Mesothelial cell of epicardium (in vitro differentiated cells): ENCODE measurements at places on chromosomes 6 and 20.
A peak's percentile ranks its signal among the peaks of the same experiment; 100 is the strongest.

GRCh38 chr6:47057830-47058540 lies 15.9 kb upstream of the ADGRF1 start:
- no peak overlapping the region for H3K4me3 ChIP-seq
- peaks cover 15% of the 10 kb centered on the region for H3K4me1 ChIP-seq
- H3K27me3 ChIP-seq = no peaks in the 10 kb centered on the region
- H3K36me3 ChIP-seq = peaks cover 4% of the 10 kb centered on the region

GRCh38 chr20:37347347-37347823 lies 1.4 kb downstream of the SRC start:
- no peak for DNase-seq
- peak overlapping the region; percentile 60 for H3K4me3 ChIP-seq
- H3K4me1 ChIP-seq = peaks cover 28% of the 10 kb centered on the region
- H3K27ac ChIP-seq = peak overlapping the region; percentile 83
- H3K36me3 ChIP-seq = peaks cover 22% of the 10 kb centered on the region

- no peak for DNase-seq
- peaks cover 10% of the 10 kb centered on the region for H3K4me1 ChIP-seq
Observed at GRCh38 chr6:92110403-92110802, 1309.0 kb downstream of the EPHA7 start.

DNA sequence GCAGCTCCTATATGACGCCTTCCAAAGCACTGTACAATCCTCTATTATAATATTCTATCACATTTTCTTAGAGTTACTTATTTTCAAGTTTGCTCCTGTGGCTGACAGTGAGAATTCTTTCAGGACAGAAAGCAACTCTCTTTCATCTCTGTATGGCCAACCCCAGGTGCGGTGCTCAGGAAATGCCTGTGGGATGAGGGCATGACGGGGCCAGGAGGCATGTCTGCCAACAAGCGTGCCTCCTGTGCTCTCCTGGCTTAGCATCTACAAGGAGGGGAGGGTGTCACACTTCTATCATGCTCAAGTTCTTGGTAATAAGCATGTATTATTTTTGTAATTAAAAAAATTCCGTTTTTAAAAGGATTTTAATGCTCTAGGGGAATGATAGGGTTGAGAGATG lies 11.4 kb downstream of the MRPL14 start:
- H3K36me3 ChIP-seq = peaks cover 18% of the 10 kb centered on the region
- H3K4me1 ChIP-seq = peaks cover 29% of the 10 kb centered on the region
- no peak for DNase-seq

DNA sequence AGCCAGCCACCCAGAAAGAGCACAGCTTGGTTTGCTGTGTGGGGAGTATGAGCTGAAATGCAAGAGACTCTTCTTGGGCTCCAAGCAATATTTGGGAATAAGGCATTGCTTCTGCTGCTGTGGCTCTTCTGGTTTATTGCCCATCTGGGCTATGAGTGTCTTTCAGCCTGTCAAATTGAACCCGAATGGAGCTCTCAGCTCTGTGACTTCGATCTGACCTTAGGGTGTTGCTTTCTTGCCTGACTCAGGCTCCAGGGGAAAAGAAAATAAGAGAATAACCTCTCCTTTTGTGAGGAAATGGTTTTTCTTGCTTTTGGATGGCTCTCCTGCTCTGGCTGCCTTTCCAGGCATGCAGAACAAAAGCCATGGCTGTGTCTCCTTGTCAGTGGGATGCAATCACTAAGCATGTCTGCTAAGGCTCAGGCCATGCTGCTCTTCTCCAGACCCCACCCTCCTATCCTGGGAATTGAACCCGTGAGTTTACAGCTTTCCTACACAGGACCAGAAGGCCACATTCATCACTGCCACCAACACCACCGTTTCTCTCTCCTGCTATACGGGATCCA lies 169.4 kb upstream of the JAG1 start:
- no peak for DNase-seq
- no peak overlapping the region for H3K27ac ChIP-seq
- no peaks in the 10 kb centered on the region for H3K4me1 ChIP-seq
- H3K4me3 ChIP-seq = no peak overlapping the region
- H3K27me3 ChIP-seq = peaks cover 4% of the 10 kb centered on the region

DNA sequence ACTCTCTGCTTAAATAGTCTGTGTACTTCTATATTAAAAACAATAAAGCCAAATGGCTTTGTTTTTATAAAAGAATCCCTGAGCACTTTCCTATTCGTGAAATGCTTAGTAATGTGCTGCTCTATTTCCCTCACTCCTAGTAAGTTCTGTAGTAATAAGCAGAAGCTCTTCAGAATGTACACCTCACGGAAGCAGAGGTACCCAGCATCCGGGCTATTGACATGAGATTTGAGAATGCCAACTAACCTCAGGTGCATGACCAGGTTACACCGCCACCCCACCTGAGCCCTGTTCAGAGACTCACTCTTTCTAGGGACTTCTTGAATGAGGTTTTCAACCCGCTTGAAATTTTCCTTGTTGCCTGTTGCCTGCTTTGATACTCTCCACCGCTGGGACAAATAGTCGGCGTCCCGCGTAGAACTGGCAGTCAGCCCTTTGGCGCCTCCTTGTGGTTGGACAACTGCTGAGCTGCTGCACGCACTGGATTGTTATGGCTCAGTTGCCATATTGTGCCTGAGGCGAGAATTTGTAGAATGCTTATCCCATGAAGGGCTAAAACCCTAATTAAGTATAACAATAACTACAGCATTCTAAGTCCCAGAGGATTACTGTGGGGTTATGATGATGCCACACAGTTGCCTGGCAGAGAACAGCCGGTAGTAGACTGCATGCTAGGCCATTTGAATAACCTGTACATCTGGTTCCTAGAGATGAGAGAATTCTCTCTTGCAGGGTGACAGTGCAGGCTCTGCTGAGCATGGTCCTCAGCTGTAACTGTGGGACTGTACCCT lies 95.4 kb downstream of the KHDC1L start:
- peak; percentile 93 for DNase-seq
- no peaks in the 10 kb centered on the region for H3K4me1 ChIP-seq
- no peaks in the 10 kb centered on the region for H3K27me3 ChIP-seq
- H3K27ac ChIP-seq = no peak overlapping the region
- H3K4me3 ChIP-seq = no peak overlapping the region
- peaks cover 2% of the 10 kb centered on the region for H3K36me3 ChIP-seq

GRCh38 chr6:144263786-144264185 lies 21.3 kb upstream of the UTRN start:
- peaks cover 31% of the 10 kb centered on the region for H3K4me1 ChIP-seq
- peak overlapping the region; percentile 98 for H3K27ac ChIP-seq
- DNase-seq = no peak

GRCh38 chr20:63587256-63587655 lies 13.2 kb upstream of the HELZ2 start:
- DNase-seq = no peak
- no peaks in the 10 kb centered on the region for H3K4me1 ChIP-seq
- H3K27ac ChIP-seq = no peak overlapping the region

DNA sequence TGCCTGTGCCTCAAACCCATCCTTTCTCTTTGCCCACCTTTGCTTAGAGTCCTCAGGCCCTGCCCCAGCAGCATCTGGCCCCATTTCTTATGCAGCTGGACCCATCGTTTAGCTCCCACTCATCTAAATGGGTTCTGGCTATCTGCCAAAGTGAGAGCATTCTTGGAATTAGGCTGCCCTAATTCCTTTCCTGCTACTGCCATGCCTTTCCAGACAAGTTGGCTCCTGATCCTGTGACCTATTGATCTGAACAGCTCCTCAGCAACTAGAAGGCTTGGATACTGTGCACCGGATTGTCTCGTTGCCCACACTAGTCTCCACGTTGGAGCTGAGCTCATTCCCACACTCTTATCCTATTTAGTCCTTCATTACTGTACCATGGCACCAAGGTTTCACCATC lies 22.9 kb downstream of the DZANK1 start:
- peaks cover 11% of the 10 kb centered on the region for H3K4me1 ChIP-seq
- no peak overlapping the region for H3K4me3 ChIP-seq
- H3K36me3 ChIP-seq = peaks cover 5% of the 10 kb centered on the region
- H3K27me3 ChIP-seq = no peaks in the 10 kb centered on the region
- DNase-seq = no peak

DNA sequence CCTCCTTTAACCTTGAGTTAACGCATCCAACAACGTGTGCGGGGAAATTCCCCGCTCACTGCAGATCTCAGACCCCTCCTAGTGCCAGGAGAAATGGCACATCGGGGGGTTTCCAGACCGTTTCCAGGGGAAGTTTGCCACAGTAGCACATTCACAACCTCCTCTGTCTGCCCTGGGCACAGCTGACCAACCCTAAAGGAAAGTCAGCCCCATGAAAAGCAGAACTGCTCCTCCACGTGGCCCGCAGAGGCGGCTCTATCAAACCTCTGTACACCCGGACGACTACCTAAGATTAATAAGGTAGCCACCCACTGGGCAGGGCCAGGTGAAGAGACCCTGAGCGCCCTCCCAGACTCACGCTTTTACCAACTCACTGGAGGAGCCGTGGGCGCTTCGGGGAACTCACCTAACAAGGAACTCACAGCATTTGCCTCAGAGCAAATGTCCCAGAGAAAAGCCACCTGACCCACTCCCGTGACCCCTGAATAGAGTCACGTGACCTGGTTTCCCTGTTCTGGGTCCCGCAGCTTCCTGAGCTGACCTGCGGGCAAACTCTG lies 93.1 kb downstream of the PRND start:
- no peaks in the 10 kb centered on the region for H3K27me3 ChIP-seq
- no peak overlapping the region for H3K27ac ChIP-seq
- H3K4me3 ChIP-seq = no peak overlapping the region
- no peaks in the 10 kb centered on the region for H3K36me3 ChIP-seq
- peaks cover 2% of the 10 kb centered on the region for H3K4me1 ChIP-seq

GRCh38 chr6:13046084-13046483 lies 282.3 kb downstream of the TBC1D7 start:
- no peak for DNase-seq
- H3K27me3 ChIP-seq = peaks cover 28% of the 10 kb centered on the region
- H3K4me1 ChIP-seq = no peaks in the 10 kb centered on the region

DNA sequence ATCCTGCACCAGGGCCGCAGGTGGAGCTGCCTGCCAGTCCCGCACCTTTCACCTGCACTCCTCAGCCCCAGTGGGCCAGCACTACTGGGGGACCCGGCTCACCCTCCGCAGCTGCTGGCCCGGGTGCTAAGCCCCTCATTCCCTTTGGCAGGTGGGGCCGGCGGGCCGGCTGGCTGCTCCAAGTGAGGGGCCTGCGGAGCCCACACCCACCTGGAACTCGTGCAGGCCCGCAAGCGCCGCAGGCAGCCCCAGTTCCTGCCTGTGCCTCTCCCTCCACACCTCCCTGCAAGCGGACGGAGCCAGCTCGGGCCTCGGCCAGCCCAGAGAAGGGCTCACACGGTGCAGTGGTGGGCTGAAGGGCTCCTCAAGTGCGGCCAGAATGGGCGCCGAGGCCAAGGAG lies 199.0 kb upstream of the HS3ST5 start:
- H3K36me3 ChIP-seq = no peaks in the 10 kb centered on the region
- no peaks in the 10 kb centered on the region for H3K4me1 ChIP-seq
- no peak overlapping the region for H3K4me3 ChIP-seq
- no peaks in the 10 kb centered on the region for H3K27me3 ChIP-seq

DNA sequence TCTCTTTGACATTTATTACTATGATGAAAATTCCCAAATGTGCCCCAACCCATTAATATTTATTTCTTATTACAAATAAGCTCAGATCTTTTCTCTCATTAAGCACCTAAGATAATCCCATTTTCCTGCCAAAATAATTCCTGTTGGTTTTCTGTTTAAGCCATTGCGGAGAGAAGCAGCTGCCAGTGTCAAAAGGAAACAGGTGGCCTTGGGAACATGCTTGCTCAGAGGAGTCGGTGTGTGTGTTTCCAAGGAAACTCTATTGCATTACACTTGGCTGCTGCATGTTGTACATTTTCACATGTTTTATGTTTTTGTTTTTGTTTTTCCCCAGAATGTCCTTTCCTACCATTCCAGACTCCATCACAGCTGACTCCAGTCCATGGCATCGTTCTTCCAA lies 56.4 kb downstream of the CD24 start:
- H3K4me3 ChIP-seq = no peak overlapping the region
- no peak overlapping the region for H3K27ac ChIP-seq
- no peaks in the 10 kb centered on the region for H3K27me3 ChIP-seq
- DNase-seq = no peak

- no peaks in the 10 kb centered on the region for H3K36me3 ChIP-seq
- no peaks in the 10 kb centered on the region for H3K27me3 ChIP-seq
- no peak for DNase-seq
- no peak overlapping the region for H3K27ac ChIP-seq
Observed at GRCh38 chr6:126923807-126924206, 194.7 kb upstream of the RSPO3 start.

GRCh38 chr6:143844006-143844405 lies 868 bp downstream of the LTV1 start:
- H3K36me3 ChIP-seq = peaks cover 20% of the 10 kb centered on the region
- DNase-seq = no peak
- peak overlapping the region; percentile 91 for H3K4me3 ChIP-seq
- peak overlapping the region; percentile 99 for H3K27ac ChIP-seq

DNA sequence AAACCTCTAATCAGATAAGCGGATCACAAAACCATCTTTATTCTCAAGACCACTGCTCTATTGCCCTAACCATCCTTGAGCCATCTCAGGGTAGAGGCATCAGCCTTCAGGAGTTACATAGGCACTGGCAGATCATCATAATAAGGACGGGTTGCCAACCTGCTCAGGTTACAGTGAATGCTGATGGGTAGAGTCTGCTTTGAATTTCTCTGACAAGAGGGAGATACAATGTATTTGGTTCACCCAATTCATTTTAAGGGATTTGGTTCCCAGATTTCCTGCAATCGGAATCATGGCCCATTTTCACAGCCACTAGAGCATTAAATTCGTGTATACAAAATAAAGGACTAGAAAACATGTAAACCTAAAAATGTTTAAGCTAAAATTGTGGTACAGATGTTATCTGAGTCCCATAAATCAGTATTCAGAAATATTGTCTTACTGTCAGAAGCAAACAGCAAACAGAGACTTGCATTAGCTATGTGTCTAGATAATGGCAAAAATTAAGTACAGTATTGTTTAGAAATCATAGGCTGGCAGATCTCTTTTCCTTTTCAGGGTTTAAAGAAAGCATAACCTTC lies 41.9 kb upstream of the TMEM170B start:
- H3K36me3 ChIP-seq = no peaks in the 10 kb centered on the region
- peaks cover 27% of the 10 kb centered on the region for H3K4me1 ChIP-seq
- H3K4me3 ChIP-seq = no peak overlapping the region
- H3K27me3 ChIP-seq = no peaks in the 10 kb centered on the region

GRCh38 chr6:28542440-28543296 lies 17.0 kb downstream of the GPX5 start:
- H3K4me3 ChIP-seq = peak overlapping the region; percentile 84
- DNase-seq = peak; percentile 82
- H3K36me3 ChIP-seq = no peaks in the 10 kb centered on the region
- peak overlapping the region; percentile 96 for H3K27ac ChIP-seq
- H3K27me3 ChIP-seq = peaks cover 10% of the 10 kb centered on the region

DNA sequence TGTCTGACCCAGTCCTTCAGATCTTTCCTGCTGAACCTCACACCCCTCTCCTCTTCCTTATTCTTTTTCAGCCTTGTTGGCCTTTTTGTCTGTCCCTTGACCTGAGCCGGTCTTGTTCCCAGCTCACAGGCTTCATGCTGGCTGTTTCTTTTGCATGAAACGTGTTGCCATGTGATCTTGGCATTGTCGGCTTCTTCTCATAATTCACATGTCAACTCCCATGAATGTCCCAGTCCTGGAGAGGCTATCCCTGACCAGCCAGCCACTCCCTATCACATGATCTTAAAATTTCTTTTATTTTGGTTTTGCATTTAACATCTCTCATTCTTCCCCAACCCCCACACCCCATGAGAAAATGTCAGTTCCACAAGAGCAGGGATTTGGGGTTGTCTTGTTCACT lies 131.2 kb upstream of the TSHZ2 start:
- peaks cover 13% of the 10 kb centered on the region for H3K27me3 ChIP-seq
- H3K4me3 ChIP-seq = no peak overlapping the region
- no peaks in the 10 kb centered on the region for H3K36me3 ChIP-seq

- no peaks in the 10 kb centered on the region for H3K36me3 ChIP-seq
- H3K4me1 ChIP-seq = no peaks in the 10 kb centered on the region
- H3K27ac ChIP-seq = no peak overlapping the region
- no peak overlapping the region for H3K4me3 ChIP-seq
- H3K27me3 ChIP-seq = no peaks in the 10 kb centered on the region
Observed at GRCh38 chr6:48994811-48995210, 468.2 kb downstream of the MMUT start.
